ENCODE measurements at places on chromosomes 6 and 20. TPM values are rescaled to one million over a fixed set of nuclear protein-coding genes. Genes with fewer than 3 reads are reported as not detected.

DNA sequence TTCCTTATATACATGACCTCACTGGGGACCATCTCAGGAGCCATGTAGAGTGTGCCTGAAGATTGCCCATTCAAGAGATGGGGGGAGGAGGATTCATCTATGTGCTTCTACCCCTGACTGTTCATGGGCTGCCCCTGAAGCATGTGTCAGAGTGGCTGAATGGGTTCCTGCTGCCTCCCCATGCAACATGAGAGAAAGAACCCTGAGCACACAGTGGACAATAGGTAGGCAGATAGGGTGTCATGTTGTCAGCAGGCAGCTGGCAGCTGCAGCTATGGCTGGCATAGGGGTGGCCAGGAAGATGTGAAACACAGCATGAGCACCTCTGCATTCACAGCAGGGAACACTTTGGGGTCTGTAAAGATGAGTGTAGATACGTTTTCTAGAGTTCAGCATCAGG is 208.4 kb upstream of the CNR1 start:
- DNase-seq: no peak
- peaks cover 4% of the 10 kb centered on the region for H3K27me3 ChIP-seq
- no peaks in the 10 kb centered on the region for H3K36me3 ChIP-seq

- no peak overlapping the region for H3K4me3 ChIP-seq
- DNase-seq: no peak
- H3K27me3 ChIP-seq: no peaks in the 10 kb centered on the region
- no peaks in the 10 kb centered on the region for H3K36me3 ChIP-seq
These were observed 6.0 kb downstream of the CST2 start for GRCh38 chr20:23820493-23820892.

DNA sequence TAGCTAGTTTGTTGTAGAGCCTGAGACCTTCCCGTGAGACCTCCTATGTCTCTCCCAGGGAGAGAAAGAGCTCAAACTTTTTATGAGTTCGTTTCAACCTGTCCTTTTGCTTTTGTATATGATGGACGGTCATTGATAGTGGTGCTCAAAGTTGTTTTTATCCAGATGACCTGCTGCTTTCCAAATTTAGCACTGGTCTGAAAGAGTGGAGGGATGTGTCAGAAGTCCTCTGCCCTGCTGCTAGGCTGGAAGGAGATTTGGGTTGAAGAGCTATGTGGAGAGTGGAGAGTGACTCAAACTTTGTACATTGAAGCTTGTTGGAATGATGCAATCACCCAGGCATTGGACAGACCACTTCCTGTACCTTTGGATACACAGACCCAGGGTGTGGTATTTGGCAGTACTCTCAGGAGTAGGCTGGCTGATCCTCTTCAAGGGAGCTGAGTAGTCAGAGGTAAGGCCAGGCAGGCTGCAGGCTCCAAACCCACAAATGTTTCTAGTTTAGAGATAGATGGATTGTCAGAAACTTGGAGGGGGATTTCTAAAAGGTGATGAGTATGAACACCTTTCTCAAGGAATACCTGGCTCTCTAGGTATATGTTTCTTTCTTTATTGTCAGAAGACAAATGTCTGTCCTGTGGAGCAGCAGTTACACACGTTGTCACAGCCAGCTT is 49.4 kb upstream of the RREB1 start:
- H3K36me3 ChIP-seq: no peaks in the 10 kb centered on the region
- peak; percentile 41 for DNase-seq
- no peak overlapping the region for H3K4me3 ChIP-seq
- peaks cover 4% of the 10 kb centered on the region for H3K4me1 ChIP-seq
- H3K27me3 ChIP-seq: peaks cover 3% of the 10 kb centered on the region
- H3K27ac ChIP-seq: no peak overlapping the region

DNA sequence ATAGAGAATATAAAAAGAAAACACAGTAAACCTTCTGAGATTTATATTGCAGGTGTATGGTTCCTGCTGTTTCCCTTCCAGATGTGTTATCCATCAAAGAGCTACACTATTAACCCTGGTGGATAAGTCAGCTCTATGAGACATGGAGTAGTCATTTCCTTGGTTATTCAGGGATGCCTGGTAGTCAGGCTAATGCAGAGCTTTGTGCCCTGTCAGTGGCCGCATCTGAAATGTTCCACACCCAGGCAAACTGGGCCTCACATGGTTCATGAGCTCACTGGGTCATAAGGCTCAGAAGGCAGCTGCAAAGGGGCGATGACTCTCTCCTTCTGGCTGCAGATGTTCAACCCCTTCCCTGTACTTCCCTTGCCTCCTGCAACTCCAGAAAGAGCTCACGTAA is 473.6 kb downstream of the EPHA7 start:
- DNase-seq: no peak
- no peak overlapping the region for H3K27ac ChIP-seq
- no peaks in the 10 kb centered on the region for H3K4me1 ChIP-seq

- peaks cover 31% of the 10 kb centered on the region for H3K4me1 ChIP-seq
- H3K36me3 ChIP-seq: peaks cover 17% of the 10 kb centered on the region
- peak overlapping the region; percentile 95 for H3K4me3 ChIP-seq
- H3K27me3 ChIP-seq: peaks cover 5% of the 10 kb centered on the region
These were observed 995 bp upstream of the GSTA4 start for GRCh38 chr6:52995913-52996645.

GRCh38 chr20:63320041-63320511 is 27.1 kb downstream of the COL20A1 start:
- no peak for DNase-seq
- no peaks in the 10 kb centered on the region for H3K4me1 ChIP-seq
- H3K27ac ChIP-seq: no peak overlapping the region
- H3K27me3 ChIP-seq: peaks cover 10% of the 10 kb centered on the region
- no peaks in the 10 kb centered on the region for H3K36me3 ChIP-seq
- H3K4me3 ChIP-seq: no peak overlapping the region

- H3K36me3 ChIP-seq: no peaks in the 10 kb centered on the region
- no peak for DNase-seq
- H3K4me3 ChIP-seq: no peak overlapping the region
- H3K27me3 ChIP-seq: peaks cover 3% of the 10 kb centered on the region
These were observed 45.9 kb upstream of the SASH1 start for GRCh38 chr6:148296771-148297170.

DNA sequence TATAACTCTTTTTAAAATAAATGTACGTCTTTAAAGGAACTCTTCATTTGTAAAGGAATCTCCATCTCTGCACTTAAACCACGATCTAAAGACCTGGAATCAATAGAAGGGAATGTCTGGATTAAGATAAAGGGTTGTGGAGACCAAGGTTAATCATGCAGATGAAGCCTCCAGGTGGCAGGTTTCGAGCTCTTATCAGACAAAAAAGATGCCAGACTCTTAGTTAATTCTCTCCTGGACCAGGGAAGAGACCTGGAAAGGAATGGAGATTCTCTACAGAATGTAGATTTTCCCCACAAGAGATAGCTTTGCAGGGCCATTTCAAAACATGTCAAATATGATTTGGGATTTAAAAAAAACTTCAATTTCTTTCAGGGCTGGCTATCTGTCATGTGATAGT is 71.5 kb upstream of the SSTR4 start:
- DNase-seq: no peak
- H3K36me3 ChIP-seq: no peaks in the 10 kb centered on the region
- H3K4me1 ChIP-seq: no peaks in the 10 kb centered on the region
- peaks cover 4% of the 10 kb centered on the region for H3K27me3 ChIP-seq
- no peak overlapping the region for H3K27ac ChIP-seq

DNA sequence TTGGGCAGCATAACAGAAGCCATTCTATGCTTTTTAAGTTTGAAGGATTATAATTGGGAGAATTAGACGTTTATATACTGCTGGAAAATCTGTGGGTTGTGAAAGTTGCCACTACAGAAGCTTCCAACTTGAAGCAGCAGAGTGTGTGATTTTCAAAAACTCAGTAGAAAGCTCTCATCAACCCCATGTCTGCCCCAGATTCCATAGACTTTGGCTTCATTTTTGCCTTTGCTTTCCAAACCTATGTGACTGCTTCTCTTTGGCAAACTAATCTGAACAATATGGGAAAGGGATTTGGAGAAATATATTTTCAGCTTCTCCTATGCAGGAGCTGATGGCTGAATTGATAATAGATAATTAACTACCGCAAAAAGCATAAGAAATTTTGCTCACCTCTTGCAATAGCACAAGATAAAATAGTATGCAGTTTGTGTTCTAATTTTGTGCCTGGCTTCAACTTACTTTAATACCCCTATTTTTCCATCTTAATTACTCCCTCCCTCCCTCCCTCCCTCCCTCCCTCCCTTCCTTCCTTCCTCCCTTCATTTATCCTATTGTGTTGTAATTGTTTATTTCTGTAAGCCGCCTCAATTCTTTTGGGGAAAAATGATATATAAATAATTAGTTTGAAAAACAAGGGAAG is 214.1 kb upstream of the HS3ST5 start:
- H3K4me3 ChIP-seq: no peak overlapping the region
- H3K36me3 ChIP-seq: no peaks in the 10 kb centered on the region
- H3K27me3 ChIP-seq: no peaks in the 10 kb centered on the region

GRCh38 chr6:7112741-7113313 is 5.1 kb downstream of the RREB1 start:
- peaks cover 3% of the 10 kb centered on the region for H3K36me3 ChIP-seq
- H3K4me1 ChIP-seq: peaks cover 74% of the 10 kb centered on the region
- H3K27ac ChIP-seq: no peak overlapping the region
- H3K4me3 ChIP-seq: peak overlapping the region; percentile 57
- DNase-seq: peak; percentile 37

DNA sequence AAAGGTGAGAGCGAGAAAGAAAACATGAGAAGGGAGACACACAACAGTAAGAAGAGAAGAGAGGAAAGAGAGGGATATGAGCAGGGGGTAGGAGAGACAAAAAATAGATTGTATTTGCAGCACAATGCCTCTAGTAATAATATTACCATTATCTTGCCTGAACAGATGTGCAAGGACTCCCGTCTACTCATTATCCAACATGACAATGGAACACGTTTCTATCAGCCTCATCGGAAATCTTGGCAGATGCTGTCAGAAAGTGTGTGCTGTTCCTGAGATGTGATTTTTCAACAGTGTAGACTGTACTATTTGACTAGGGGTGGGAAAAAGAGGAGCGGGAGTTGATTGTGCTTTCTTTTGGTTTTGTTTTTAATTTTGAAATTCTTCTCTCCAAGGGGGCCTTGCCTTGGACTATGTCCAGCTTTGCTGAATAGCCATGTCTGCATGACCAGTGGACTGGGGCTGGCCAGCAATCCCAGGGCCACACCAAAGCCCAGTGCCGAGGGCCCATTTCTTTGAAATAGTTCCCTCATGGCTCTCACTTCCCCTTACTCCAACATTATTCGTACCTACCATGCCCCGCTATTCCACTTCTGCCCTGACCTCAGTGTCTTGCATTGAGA is 11.3 kb upstream of the TRAM2 start:
- no peaks in the 10 kb centered on the region for H3K36me3 ChIP-seq
- no peaks in the 10 kb centered on the region for H3K27me3 ChIP-seq
- DNase-seq: no peak
- H3K27ac ChIP-seq: no peak overlapping the region
- H3K4me3 ChIP-seq: no peak overlapping the region

DNA sequence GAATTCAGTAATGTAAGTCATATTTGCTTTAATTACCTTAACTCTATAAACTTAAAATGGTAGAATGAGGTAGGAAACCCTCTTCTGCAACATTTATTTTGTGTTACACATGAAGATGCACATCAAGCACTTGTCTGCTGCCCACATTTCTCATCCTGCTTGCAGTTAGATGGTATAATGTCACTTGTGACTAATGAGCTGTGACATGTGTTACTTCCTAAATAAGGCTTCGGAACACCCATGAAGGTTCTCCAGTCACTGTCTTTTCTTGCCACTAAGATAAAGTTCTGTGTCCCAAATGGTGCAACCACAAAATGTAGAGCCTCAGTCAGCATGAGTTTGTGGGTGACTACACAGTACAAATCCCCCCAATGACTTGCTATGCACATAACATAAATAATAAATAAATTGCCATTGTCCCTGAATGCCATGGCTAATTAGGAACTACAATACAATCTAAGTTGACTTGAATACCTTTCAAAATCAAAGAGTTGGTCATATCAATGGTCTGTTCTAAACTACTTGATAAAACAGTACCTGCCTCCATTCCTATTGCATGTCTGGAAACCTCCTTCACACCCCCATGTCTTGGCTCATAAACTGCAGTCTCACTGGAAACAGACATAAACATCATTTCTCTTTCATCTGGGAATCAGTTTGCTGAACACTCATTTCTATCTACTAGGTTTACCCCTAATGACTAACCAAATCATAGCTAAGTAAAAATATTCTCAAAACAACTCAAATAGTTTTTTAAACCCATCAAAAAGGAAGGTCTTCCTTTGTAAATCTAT is 157.2 kb downstream of the PTPRK start:
- H3K4me1 ChIP-seq: no peaks in the 10 kb centered on the region
- H3K36me3 ChIP-seq: no peaks in the 10 kb centered on the region
- no peak overlapping the region for H3K4me3 ChIP-seq
- no peak for DNase-seq
- H3K27me3 ChIP-seq: no peaks in the 10 kb centered on the region
- no peak overlapping the region for H3K27ac ChIP-seq

DNA sequence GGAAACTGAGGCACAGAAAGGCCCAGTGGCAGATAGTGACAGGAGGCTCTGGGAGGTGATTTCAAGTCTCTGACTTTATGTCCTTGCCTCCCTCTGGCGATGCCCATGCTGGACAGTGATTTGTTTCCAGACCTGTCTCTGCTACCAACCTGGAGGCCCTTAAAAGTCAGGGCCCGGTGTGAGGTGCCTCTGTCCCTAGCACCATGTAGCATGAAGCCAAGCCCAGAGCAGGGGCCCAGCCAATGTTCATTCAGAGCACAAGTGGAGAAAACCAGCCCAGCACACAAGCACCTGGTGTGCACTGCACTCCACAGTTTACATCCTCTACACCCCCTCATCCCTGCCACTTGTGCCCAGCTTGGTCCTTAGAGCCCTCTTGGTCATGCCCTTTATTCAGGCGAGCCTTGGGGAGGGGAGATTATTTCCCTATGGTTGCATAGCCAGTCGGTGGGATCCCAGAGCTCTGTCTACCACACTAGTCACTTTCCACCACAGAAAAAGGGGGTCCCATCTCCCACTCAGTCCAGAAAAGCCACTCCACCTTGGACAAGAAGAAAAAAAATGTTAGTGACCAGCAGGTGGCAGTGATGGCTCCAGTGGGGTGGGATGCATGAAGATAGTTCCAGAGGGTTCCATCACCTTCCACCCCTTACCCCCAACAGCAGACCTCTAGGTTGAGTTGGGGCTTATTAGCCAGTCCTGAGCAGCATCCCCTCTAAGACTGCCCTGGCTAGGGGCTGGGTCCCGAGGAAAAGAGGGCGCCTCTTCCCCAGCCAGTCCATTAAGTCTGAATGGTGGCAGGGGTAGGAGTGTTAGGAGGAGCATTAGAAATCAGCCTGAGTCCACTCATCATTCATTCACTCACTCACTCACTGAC is 30.9 kb downstream of the KIAA1755 start:
- DNase-seq: no peak
- no peak overlapping the region for H3K4me3 ChIP-seq
- H3K27ac ChIP-seq: no peak overlapping the region
- no peaks in the 10 kb centered on the region for H3K36me3 ChIP-seq
- no peaks in the 10 kb centered on the region for H3K4me1 ChIP-seq

- peak; percentile 13 for DNase-seq
- H3K27ac ChIP-seq: no peak overlapping the region
- no peaks in the 10 kb centered on the region for H3K36me3 ChIP-seq
- H3K4me3 ChIP-seq: no peak overlapping the region
- H3K4me1 ChIP-seq: no peaks in the 10 kb centered on the region
- no peaks in the 10 kb centered on the region for H3K27me3 ChIP-seq
These were observed 68.4 kb downstream of the VEGFA start for GRCh38 chr6:43838276-43839036.

THBS2 gene
- total RNA-seq: not detected

COL9A1 gene
- total RNA-seq: not detected

ZNF334 gene
- 2.2 TPM for total RNA-seq

TPD52L2 gene
- 67.8 TPM for total RNA-seq

KIF25 gene
- not detected for total RNA-seq
